ENCODE measurements at places on chromosomes 16 and 17.

- no peak for DNase-seq
Measured at GRCh38 chr16:29815032-29815721, 775 bp upstream of the PAGR1 start.

DNA sequence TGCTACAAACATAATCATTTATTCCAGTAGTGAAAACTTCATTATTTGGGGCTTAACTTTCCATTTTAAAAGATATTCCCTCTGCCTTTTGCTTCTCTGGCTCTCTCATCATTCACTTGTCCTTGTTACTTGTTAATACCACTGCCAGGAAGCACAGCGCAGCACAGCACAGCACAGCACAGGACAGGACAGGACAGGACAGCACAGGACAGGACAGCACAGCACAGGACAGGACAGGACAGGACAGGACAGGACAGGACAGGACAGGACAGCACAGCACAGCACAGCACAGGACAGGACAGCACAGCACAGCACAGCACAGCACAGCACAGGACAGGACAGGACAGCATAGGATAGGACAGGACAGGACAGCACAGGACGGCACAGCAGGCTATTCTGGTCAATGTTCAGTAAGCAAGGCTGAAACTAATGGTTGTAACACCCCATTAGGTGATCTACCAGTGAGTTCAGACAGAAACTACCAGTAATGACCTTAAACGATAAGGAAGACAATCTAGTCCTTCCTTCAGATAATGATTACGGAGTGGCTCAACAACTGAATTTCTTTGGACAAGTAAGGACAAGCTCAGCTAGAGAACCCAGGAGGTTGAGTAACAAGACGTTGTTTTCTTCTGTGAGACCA, 31.9 kb downstream of the COG1 start:
- DNase-seq, result no peak

GRCh38 chr16:49660626-49661025, 195.3 kb downstream of the ZNF423 start:
- DNase-seq, result no peak

GRCh38 chr17:57987581-57988300, at the start of gene VEZF1:
Gene VEZF1 (minus strand): TSS chr17:57988254. CDS start chr17:57988111, 143 bp downstream.
- DNase-seq, result peak; percentile 73

DNA sequence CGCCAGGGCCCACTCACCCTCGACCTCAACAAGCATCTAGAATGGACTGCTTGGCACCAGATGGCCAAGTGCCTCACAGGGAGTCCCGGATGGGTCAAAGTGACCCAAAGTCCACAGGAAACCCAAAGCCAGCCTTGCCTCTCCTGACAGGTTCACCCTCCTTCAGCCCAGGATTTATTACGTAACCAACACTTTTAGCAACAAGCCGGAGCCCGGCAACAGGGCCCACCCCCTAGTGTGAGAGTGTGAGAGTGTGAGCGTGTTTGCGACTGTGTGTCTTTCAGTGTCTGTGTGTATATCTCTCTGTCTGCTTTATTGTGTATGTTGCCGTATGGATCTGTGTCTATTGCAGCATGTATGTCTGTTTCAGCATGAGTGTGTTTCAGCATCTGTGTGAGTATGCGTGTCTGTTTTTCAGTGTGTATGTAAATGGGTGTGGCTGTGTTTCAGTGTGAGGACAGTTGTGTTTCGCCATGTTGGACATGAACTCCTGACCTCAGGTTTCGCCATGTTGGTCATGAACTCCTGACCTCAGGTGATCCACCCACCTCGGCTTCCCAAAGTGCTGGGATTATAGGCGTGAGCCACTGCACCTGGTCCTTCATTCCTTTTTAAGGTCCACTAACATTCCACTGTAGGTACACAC, 13.7 kb upstream of the PEMT start:
- DNase-seq, result no peak

DNA sequence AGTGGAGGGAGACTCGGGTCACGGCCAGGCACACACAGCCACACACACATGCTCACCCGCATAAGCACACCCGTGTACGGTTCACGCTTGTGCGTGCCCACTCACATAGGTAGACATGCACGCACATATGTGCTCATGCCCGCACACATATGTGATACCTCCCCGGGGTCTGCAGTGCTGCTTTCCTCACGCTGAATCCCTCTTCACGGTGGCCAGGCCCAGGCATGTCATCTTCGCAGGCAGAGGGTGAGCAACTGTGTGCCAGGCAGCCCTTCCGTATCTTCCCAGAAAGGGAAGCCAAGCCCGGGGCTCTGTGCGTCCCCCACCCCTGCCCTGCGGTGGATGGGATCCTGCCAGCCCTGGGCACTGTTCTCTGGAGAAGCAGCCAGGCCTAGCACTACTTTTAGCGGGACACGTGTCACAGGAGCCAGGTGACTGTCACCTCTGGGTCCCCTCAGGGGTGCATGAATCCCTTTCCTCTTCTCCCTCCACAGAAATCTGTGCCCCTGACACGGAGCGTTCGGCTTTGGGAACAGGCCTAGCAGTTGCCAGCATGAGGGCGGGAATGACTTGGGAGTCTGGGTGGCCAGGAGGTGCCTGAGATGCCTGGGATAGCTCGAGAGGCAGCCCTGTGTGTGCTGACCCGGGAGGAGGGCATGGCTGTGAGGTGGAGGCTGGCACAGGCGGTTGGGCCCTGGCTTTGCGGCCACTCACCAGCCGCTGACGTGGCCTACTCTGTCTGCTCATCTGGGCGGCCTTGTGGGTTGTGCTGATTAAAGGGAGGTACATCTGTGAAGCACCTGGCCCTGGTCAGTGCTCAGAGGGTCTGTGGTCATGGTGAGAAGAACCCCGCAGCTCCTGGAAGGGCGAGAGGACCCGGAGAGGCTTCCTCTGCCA, 47.5 kb downstream of the BAIAP2 start:
- DNase-seq, result no peak

- no peak for DNase-seq
Measured at GRCh38 chr17:51650772-51651171, 390.4 kb downstream of the UTP18 start.

GRCh38 chr17:10724546-10725195, 5.2 kb downstream of the TMEM220 start:
- no peak for DNase-seq

- DNase-seq, result no peak
Measured at GRCh38 chr16:49422896-49423295, 49.3 kb downstream of the C16orf78 start.

- no peak for DNase-seq
Measured at GRCh38 chr17:76253841-76254240, 11.3 kb upstream of the UBALD2 start.

- DNase-seq, result no peak
Measured at GRCh38 chr17:32899236-32900013, 22.5 kb upstream of the MYO1D start.

- no peak for DNase-seq
Measured at GRCh38 chr17:1145311-1145986, 34.3 kb downstream of the ABR start.

DNA sequence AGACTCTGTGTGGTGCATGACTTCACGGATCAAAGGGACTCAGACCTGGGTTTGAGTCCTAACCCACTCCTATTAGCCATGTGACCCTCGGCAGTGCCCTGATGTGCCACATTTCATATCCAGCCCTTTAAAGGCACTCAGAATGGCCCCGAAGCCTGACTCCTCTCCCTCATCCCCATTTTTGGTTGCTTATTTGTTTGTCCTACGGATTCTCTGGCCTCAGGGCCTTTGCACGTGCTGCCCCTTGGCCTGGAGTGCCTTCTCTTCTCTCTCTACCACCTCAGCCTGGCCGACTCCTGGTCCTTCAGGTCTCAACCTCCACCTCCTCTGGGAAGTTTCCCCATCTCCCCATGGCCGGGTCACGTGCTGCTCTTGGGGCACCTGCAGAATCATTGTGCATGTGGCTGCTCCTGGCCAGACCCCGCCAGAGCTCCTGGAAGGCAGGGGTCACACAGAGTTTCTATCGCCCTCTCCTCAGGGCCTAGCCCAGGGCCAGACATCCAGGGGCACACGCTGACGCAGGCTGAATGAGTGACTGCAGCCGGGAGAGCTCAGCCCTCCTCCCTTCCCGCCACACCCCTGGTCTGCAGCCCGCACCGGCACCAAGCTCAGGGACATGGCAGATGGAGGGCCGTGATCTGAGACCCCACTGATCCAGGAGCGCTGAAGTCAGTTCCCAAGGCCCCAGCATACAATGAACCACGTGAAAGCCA, 22.0 kb upstream of the CIBAR2 start:
- DNase-seq, result no peak

GRCh38 chr17:13395862-13396261, 205.9 kb downstream of the HS3ST3A1 start:
- no peak for DNase-seq

DNA sequence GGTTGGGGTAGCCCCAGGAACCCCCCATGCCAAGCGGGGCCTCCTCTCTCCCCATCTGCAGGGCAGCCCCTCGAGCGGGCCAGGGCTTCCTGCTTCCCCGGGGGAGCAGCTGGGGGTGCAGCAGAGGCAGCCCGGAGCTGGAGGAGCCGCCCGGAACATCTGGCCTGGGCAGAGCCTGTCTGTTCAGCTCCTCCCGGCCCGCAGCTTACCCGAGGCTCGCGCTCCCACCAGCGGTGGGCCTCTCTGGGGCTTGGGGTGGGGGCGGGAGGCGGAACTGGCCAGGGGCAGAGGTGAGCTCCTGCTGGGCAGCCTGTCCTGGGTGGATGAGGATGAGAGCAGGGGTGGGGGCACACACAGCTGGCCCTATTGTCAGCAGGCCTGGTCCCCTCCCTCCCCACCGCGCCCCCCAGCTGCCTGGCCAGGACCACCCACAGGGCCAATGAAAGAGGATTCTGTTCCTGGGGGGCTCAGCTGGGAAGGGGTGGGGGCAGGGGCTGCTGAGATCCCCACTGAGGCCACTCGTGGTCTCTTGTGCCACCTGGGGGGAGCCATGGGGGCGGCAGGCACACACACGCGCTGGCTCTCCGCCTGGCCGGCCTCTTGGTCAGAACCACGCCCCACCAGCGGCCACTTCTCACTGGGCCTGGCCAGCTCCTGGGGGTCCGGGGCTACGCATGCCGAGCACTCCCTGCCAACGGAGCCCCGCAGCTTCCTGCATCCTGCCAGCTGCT, 34.7 kb downstream of the BAHCC1 start:
- no peak for DNase-seq

Data from GM12891 (cell line).